ENCODE measurements at places on chromosomes 7 and 10.

- DNase-seq, result no peak
Measured at GRCh38 chr7:12941512-12941911, 254.1 kb downstream of the ARL4A start.

DNA sequence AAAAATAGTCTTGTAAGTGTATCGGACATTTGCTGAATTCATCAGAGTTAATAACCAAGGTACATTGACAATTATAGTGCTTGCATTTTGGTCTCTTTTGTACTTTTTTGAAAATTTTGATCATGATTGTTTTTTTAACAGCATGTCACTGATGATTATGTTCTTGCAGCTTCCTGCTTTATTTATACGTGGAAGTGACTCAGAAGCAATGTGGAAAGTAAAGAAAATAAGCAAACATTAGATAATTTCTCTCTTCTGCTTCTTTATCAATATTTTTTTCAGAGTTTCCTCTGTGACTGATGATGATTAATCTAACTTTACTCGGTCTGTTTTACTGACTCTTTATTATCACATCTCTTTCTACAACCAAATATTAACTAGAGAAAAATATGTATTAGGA is 1351.9 kb downstream of the REEP3 start:
- DNase-seq, result no peak

GRCh38 chr10:131166486-131166885 is 145.0 kb downstream of the TCERG1L start:
- no peak for DNase-seq

DNA sequence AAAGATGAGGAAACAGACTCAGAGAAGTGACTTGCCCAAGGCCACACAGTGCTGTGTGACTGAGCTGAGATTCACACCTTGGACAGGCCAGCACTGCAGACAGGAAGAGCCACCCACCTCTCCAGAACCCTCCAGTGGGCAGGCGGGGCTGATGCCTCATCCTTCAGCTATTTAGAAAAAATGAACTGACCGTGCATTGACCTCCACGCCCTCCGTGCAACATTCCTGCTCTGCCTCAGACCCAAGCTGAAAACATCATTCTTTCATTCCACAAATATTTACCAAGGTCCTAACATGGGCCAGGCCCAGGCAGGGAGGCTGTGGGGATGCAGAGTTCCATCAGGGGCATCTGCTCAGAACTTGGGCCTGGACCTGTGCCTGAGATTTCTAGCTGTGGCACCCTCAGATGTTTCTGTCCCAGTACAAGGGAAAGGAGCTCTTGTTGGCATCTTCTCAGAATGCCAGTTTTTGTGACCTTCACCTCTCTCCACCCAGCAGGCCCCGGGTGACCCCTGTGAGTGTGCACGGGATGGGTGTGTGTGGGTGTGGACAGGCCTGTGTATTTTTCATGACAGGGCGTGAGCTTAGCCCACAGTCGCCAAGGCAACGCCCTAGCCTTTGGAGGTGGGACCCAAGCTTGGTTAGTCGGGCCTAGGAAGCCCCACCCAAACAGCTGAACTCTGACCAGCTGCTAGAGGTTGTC is 6.5 kb downstream of the VSIR start:
- peak; percentile 93 for DNase-seq

DNA sequence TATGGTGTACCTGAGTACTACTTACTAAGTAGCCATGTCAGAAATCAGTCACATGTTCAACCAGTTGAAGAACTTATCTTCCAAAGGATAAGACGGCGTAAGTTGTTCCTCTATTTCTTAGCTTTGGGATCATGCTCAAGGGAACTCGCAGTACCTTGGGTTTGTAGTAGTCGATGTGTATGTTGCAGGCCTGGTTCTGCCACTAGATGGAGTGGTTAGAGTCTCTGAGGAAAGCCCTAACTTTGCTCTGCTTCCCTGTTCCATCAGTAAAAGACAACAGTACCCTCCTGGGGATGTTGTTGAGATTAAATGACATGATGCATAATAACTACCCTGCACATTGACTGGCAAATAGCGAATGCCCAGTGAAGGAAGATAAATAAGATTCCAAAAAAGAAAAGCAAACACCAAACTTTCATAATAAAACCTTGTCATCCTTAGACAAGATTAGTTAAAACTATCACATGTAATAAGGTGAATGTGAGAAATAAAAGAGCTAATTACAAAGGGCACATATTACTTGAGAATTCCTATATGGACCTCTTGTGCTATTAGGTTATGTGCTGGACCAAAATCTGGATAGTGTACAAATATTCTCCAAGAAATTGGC is 165.9 kb downstream of the ABCA13 start:
- no peak for DNase-seq

DNA sequence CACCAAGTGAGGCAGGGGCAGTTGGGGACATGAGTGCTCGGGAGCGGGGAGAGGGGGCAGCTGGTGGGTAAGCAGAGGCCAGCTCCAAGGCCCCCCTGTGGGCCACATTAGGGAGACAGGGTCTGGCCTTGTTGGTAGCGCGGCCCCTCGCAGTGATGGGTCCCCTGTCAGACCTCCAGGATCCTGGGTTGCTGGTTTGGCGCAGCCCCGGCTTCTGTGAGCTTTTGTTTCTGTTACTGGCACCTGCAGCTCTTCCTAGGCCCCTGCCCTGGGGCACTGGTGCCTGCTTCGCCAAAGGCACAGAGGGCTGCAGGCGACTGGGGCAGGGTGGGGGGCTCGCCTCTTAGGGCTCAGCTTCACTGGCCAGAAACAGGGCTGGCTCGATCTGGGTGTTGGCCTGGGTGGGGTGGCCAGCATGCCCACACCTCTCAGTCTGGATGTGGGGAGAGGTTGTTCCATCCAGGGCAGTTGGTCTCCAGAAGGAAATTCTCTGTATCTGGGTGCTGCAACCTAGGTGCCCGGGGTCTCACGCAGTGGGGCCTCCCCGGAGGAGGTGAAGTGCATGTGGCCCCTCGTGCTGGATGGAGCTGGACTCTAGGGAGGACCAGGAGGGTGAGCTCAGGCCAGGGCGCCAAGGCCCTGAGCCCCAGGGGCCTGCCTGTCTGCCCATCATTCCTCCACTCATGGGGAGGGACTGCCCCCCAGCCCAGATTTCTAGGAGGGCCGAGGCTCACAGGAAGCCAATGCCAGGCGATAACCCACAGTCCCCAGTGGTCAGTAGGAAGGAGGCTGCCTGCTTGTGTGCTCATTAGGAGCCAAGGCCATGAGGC is 138.6 kb downstream of the LHPP start:
- no peak for DNase-seq

GRCh38 chr7:100407285-100408180 is 21.0 kb downstream of the ZCWPW1 start:
- DNase-seq, result peak; percentile 71

DNA sequence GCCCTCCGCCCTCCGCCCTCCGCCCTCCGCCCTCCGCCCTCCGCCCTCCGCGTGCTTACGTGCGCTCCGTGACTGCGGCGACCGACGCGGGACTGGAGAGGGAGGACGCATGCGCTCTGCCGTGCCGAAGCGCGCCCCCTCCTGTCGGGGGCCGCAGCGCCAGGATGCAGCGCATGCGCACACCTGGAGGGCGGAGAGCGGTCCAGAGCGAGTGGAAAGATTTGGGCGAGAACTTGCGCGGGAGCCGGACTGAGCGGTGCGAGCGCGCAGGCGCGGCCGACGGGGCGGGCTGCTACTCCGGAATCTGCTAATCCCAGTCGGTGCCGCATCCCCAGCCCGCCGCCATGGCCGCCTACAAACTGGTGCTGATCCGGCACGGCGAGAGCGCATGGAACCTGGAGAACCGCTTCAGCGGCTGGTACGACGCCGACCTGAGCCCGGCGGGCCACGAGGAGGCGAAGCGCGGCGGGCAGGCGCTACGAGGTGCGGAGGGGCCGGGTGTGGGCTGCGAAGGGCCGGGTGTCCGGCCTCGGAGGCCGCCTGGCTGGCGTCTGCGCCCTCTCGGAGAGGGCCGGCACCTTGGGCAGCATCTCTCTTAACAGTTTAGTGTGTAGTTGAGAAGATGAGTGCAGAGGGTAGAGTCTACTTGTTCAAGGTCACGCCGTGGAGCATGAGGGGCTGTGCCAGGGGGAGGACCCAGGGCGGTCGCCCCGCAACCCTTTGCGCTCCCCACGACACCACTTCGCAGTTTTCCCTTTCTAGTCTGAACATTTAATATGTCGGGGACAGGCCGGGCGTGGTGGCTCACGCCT is at the start of gene PGAM1:
Gene PGAM1, plus strand, starts transcription at position 228 of the 812 bp plus-strand sequence. Its CDS starts 117 bp downstream, at position 345.
- DNase-seq, result peak; percentile 96
